ENCODE measurements at places on chromosomes 6 and 20.

DNA sequence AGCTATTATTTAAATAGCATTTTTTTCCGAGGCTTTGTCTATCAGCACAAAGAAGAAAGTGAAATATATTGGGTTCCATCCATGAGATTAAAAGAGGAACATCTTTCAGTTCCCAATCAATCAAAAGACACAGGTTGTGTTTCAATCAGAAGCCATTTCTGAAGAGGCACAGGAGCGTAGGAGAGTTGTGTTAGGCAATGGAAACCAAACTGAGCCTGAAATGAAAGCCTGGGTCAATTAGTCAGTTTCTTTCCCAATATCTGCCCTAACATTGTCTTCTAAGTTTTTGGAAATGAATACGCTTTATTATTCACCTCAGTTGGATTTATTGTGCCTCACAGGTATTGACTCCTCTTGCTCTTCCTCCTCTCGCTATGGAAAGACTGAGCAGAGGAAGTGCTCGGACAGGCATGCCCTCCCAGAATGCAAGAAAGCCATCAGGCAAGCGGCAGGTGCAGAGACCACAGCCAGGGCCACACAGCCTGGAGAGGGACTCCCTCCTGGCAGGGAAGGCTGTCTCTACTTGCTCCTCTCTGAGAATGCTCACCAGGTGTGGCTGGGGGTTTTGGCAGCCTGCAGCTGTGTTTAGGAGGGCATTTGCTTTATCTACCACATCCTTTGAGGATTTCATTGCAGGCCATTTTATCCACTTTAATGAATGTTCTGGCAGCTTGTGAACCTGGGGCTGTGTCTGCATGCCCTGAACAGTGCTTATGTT lies 100.8 kb upstream of the NEDD9 start:
- no peak for DNase-seq

- DNase-seq = no peak
Observed at GRCh38 chr6:150212778-150213177, 69.9 kb downstream of the PPP1R14C start.

DNA sequence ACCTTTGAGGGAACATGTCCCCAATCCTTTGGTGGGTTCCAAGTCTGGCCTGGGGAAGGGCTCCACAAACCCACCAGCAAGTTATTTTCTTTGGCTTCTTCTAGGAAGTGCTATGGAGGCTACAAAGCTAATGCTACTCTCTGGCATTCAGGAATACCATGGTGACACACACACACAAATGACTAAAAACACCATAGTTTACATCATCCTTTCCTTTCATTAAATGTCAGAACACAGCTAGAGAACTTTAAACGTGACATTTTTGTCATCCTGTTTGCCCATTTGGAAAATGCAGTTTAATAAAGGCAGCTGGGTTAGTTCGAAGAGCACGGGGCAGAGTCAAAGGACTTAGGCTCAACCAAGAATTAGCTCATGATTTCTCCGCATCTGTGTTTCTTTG lies 40.2 kb upstream of the PROKR2 start:
- DNase-seq = no peak

- DNase-seq = no peak
Observed at GRCh38 chr6:105194106-105194505, 14.3 kb upstream of the POPDC3 start.

DNA sequence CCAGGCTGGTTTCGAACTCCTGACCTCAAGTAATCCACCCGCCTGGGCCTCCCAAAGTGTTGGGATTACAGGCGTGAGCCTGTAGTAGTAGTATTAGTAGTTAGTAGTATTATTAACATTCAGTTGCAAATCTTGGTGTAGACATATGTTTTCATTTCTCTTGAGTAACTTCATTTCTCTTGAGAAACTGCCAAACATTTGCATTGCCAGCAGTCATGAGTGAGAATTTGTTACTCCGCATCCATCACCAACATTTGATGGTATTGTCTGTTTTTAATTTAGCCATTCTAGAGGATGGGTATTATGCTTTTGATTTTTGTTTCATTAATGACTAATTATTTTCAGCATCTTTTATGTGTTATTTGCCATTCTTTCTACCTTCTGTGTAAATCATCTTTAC lies 1.5 kb upstream of the ERVFRD-1 start:
- no peak for DNase-seq

DNA sequence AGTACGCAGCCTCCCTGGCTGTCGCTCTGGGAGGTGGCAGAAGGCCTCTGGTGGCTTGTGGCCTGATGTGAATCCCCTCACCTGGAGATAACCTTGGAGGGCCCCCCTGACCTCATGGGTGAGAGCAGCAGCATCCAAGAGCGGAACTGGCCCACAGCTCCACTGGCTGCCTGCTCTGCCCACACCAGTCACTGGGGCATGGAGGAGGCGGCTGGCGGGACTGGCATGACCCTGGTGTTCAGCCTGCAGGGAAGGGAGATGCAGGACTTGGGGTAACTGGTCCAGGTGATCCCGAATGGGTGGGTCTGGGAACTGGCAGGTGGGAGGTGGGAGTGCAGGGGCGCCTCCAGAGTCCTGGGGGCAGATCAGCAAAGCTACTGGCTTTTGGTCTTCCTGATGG lies 10.6 kb upstream of the DSN1 start:
- DNase-seq = no peak

DNA sequence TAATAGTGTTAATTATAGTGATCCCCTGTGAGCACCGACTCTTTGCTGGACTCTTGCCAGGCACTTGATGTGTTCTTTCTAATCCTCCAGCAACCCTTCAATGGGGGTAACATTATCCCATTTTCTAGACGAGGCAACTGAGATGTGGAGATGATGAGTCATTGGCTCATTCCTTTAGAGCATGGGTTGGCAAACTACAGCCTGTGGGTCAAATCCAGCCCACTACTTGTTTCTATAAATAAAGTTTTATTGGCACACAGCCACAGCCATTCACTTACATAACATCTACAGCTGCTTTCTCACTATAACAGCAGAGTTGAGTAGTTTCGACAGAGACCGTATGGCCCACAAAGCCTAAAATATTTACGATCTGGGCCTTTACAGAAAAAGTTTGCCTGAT lies 249.5 kb upstream of the KCNG1 start:
- DNase-seq = no peak

DNA sequence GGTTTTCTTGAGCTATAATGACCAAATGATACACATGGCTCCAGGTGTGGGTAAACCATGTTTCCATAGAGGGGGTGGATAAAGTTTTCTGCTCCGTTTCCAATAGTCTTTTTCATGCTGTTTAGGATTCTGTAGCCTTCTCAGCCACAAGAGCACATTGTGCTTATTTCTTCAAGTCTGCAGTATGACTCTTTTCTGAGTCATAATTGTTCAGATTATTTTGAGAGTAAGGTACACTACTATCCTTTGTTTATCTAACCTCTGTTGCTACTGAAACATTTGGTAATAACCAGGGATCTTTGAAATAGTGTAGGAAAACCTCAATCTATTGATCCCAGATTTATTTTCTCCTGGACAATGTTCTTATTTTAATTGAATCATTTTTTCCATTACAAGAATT lies 247.9 kb upstream of the BMP2 start:
- DNase-seq = no peak

GRCh38 chr6:159931112-159931511 lies 37.8 kb upstream of the IGF2R start:
- DNase-seq = no peak

DNA sequence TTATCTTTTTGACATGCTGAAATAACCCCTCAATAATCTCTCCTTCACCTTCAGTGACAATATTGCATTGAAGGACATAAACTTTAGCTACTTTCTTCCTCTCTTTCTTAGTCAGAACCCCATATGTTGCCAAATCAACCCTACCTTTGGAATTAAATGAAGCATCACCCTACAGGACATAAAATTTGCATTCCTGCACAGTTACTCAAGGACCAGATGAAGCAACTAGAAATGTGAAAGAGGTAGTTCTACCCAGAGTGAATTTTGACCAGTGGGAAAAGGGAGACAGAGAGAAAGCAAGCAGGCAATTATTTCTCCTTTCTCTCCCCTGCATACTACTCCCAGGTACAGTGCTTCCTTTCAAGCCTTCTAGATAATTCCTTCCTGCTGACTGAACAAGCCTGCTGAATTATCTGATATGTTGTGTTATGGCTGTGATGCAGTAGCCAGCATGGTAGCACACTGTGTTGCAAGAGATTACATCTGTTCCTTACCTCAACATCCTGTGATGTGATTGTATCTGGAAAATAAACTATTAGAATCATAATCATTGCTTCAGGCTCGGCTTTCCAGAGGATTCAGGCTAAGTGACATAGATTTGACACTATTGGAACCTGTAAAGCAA lies 16.6 kb downstream of the TENT5A start:
- no peak for DNase-seq

GRCh38 chr20:62652041-62652893 lies 10.0 kb downstream of the SLCO4A1 start:
- no peak for DNase-seq

DNA sequence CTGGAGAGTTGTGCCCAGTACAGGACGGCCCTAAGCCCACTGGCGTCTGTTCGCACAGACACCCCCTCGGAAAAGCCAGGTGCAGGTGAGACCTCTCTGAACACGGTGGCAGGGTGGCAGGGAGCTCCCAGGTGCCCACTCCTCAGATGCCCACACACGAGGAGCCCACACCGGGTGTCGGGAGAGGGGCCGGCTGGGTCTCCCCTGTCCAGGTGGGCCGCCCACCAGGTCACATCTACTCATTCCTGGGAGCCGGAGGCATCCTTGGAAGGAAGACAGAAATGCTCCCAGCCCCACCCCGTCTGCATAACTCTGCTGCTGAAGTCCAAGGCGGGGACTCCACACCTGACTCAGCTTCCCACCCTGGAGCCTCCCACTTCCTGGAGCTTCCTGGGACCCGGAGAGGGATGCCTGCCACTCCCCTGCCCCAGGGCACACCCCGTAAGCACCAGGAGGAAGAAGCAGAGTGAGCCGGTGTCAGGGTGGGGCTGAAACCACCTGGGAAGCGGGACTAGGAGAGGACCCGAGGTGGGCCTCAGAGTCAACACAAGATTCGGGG lies 2.5 kb downstream of the SRMS start:
- DNase-seq = no peak

DNA sequence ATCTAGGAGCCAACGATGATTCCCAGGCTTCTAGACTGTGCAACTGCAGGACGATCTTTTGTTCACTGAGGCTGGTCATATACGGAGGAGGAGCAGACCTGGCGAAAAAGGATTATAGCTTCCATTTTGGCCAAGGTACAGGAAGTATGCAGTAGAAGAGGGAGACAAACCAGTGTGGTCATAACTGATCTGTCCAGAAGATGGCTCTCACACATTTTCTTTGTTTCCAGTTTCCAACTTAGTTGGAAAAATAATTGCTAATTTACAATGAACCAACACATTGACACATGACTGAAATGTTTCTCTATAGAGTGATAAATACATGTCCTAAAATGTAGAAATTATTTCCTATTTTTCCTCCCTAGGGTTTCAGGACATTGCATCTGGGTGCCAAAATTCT lies 364.1 kb upstream of the BTBD3 start:
- no peak for DNase-seq

GRCh38 chr6:75210885-75211739 lies 5.3 kb upstream of the COL12A1 start:
- no peak for DNase-seq

GRCh38 chr20:63121749-63122405 lies 94.1 kb downstream of the YTHDF1 start:
- no peak for DNase-seq

DNA sequence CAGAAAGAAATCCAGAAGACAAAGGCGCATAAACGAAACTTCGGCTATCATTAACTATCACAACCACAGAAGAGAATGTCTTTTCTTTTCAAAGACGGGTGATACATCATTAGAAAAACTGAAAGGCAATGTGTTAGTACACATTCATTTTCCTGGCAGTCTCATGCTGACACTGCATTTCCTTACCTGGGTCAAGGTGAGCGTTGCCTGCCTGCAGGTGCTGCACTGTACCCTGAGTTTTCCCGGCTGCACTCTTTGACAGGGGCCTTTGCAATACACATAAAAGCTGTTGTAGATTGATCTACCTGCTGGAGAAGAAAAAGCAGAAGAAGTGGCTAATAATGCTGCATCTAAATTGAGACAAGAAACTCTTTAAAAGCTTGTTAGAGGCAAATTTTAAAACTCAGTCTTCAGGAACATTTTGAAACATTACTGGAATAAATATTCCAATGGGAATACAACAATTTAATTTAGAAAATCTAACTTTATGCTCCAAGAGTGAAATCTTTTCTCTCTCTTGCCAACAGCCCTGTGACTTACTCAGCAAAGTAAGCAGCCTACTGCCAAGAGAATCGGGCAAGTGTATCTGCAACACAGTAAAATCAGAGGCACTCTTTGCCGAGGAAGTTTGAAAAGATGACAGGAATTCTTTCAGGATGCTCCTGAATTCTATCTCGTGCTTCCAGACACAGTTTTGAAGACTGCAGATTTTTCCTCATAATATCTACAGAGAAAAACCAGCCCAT lies 526.4 kb downstream of the PRKN start:
- DNase-seq = no peak

DNA sequence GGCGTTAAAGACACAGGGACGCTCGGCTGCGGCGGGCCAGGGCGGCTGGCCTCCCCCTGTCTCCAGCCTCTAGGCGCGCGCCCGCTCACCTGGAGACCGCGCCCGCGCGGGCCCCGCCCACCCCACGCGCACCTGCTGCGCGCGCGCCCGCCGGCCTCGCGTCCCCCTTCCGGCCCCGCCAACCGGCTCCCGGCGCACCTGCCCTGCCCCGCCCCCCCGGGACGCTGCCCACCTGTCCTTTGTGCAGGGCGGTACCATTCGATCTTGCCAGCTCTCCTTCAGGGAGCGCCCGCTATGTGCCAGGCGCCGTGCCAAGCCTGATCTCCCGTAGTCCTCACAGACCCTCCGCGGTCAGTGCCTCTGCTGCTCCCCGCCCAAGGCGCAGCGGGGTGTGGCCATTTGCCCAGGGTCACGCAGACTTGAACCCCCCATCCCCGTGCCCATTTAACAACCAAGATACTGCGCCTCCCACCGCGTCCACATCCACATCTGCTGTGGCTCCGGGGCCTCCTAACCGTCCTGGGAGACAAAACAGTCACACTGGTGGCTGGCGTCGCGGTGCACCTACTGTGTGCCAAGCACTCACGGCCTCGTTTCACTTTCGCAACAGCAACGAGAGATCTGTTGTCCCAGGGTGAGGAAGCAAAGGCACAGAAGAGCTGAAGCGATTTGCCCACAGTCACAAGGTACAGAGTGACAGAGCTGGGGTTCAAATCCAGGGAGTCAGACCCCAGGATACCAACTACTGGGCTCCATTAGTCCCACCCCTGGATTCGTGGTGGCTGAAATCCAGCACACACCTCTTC lies 48.1 kb downstream of the NOL4L start:
- peak; percentile 83 for DNase-seq
